ENCODE measurements at places on chromosomes 1 and 21.

DNA sequence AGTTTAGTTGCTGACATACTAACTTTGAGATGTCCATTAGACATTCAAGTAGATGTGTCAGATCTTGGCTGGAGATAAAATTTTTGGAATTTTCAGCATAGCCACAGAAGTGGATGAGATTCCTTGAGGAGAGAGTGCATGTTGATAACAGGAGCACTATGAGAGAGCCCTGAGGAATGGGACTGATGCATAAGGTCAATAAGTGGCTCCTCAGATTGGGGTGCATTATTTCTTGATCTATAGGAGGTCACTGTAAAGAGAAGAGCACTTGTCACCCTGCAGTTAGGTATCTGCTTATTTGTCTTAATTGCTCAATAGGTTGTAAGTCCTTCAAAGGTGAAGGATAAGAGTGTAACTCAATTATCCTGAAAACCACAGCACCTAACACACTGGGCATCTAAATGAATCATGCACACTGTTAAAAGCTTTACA is 52.0 kb upstream of the TACSTD2 start:
- no peak for DNase-seq

DNA sequence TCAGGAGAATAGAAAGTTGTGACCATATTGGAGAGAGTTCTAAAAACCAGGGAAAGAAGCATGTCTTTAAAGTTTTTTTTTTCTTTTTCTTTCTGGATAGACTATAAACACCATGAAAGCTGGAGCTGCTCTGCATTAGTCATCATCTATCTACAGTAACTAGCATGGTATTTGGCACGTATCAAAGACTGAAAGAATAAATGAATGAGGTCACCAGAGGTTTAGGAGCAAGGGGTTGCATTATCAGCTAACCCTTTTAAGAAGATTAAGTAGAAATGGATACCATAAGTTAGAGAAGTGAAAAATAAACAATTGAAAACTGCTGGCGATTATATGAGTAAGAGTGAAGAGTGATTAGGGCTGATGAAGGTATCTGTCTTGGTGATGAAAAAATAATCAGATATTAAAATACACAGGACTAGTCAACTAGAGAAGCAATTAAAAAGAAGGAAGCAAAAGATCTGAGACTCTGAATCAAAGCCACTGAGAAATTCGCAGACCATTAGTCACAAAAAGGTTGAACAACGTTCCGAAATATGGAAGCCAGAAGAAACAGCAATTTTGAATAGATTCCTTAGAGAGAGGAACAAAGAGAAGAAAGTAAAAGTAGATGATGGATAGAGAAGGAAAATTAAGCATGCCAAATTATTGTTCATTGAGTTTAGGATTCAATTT is 536.4 kb downstream of the DPYD start:
- DNase-seq = no peak

DNA sequence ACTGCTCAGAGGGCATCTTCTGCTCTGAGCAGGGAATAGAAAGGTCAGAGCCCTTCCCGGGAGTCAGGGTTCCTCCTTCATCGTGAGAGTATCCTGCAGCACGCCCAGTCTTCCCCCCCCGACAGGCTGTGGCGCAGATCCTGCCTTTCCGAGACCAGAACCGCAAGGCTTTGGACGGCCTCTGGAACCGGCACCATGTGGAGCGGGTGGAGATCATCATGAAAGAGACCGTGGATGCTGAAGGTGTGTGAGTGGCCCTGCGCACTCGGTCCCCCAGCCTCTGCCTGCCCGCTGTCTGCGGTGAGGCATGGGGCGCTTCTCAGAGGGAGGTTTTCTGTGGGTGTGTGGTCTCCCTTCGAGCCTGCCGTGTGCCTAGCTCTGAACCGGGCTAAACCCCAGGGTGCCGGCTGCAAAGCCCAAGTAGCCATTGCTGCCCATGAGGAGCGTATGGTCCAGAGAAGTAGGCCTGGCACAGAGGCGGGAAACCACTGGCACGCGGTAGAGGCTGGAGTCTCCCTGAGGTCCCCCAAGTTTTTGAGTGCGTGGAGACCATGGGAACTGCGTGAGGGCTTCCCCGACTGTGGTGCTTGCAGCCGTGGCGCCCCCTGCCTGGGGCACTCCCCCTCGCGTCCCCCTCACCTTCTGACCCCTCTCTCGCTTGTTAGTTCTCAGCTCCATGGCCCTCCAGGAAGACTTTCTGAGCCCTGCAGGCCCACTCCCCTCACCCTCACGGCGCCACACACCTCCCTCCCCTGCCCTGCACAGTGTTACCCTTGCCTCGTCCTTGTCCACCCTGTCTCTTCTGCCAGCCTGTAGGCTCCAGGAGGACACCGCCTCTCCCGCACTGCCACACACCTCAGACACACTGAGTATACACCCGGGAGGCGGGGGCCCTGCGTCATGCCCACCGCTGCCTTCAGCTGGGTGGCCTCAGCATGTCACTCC is 12.5 kb downstream of the H6PD start:
- DNase-seq = no peak

- no peak for DNase-seq
Measured at GRCh38 chr1:46577671-46578070, 26.2 kb upstream of the KNCN start.
